ENCODE measurements at places on chromosomes 5 and 9.
A peak's percentile ranks its signal among the peaks of the same experiment; 100 is the strongest.

- DNase-seq = no peak
These were observed 14.2 kb downstream of the EEIG1 start for GRCh38 chr9:127966416-127967150.

DNA sequence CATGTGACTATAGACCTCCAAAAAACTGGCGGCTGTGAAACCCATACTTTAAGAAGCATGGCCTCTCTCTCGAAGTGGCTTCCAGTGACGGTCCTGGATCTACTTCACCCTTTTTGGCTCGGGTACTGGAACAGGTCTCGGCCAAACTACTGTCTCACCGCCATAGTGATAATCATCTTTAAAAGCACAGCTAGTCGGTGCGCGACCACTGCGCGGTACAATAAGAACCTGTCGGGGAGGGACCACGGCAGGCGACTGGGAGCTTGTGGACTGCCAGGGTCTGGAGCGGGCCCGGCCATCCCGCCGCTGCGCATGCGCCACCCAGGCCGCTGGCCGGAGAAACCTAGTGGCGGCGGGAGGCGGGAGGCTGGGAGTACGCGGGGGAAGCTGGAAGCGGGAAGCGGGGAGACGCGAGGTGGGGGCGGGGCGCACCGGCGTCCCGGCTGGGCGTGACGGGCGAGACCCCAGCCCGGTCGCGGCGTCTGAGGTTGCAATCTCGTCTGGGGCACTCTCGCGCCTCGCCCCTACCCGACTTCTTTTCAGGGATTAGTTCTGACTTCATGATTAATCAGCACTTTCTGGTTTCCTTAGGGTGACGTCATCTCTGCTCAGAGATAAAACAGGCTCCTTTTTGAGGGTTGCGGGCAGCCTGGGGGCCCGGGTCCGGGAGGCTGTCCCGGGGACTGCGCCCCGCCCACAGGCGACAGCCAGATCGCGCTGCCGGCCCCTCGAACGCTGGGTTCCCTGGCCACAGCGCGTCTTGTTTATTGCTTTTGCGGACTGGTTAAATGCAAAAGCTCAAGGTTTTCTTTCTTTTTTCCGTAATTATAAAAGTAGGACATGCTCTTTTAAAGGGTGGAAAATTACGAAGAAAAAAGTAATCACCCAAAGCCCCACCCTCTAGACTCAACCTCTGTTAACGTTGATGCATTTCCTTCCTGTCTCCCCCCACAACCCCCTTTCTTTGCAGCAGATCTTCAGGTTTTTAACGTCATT is 266.8 kb downstream of the CWC27 start:
- DNase-seq = peak; percentile 72

DNA sequence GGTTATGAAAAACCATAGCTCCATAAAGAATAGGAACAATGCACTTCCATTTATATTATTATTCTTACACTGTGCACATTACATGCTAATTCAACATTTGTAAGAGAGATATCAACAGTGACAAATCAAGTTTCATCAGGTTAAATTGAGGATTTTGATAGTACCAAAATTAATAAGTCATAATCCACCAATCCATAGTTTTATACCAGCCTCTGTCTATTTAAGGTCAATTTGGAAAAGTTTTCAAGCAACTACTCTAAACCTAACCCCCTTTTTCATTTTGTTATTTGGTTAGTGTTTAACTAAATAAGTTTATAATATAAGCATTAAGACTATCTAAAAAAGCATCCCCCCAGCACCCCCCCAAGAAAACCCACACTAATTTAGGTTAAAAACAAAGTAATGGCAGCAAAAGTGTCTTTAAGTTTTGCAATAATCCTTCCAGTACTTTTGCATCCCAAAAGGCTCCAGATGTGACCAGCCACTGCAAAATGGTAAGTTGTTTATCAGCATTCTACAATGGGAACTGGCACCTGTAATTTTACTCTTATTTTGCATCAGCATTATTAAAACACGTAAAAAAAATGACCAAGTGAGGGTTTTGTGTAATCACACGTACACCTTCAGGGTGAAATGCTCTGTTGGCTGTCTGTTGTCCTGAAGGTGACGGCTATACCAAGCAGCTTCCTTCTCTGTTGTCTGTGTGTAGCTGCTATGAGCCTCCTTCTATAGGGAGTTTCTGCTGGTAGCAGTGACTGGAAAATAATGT is 36.8 kb upstream of the SSBP2 start:
- no peak for DNase-seq

DNA sequence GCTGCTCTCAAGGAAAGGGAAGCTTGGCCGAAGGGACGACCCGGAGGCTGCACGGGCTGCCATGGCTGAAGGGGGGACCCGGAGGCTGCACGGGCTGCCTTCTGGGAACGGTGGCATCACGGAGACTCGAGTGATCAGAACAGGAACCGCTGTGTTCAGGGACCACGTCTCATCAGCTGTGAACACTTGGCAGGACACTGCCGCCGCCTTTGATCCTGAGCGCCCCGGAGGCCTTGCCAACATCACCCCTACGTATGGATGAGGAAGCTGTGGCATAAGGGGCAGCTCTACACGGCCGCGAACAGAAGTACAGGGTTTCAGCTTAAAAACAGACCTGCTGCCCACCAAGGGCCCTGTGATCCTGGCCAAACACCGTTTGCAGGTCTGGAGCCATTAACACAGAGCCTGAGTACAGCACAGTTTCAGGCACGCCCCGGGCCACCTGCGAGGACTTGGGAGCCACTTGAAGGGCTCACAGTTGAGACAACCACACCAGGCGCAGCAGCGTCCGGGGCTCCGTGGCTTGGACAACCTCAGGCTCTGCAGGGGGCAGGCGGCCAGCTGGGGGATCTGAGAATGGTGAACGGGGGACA is 23.9 kb upstream of the TERT start:
- no peak for DNase-seq

- no peak for DNase-seq
These were observed 138.6 kb upstream of the PPP2R2B start for GRCh38 chr5:147017191-147017590.

DNA sequence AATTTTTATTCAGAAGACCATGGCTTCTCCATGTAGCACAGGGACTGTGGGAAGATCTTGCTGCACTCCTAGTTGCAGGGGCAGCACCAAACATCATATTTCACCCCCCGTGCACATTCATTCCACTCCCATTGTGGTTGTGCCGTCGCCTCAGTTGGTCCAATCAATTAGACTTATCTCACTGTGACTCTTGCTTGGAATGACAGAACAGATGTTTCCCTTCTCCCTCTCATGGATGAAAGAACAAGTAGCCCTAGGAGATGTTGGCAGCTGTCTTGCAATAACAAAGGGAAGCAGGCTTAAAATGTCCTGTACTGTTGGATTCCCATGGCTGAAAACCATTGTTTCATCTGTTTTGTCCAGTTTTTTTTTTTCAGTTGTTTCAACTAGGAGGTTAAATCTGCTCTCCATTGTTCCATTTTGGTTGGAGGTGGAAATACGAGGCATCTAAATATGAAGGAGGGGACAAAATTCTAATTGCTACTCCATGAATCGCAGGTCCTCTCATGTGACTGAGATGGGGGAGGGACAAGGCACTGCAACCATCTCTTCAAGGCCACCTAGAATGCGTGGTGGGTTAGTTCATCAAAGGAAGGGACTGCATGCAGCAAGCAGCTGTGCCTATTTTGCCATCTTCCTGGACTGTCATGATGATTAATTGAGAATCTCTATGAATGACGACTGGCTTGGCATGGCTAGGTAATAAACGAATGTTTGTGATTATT is 214.4 kb downstream of the NSG2 start:
- DNase-seq = no peak

DNA sequence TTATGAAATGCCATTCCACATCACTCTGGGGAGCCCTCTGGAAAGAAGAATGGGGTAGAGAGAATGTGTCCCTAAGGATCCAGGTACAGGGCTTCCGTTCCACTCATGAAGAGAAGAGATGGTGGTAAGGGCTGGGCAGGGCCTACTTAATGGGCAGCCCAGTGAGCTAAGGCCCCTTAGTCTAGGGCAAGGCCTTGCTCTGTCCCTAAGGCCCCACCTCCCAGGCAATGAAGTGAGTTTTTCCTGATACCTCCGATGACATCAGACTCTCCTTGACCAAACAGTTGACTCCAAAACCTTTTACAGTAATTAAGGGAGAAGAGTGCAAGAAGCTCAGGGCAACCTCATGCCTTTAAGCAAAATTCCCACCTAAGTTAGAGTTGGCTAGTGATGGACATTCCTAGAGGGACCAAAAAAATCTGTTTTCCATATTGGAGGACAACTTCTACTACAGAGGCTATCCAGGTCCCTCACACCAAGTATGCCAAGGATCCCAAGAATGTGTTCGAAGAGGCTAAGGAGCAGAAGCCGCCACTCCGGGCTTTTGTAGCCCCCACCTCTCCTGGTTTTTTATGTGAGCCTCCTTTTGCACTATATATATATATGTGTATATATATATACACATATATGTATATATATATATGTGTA is 5.9 kb downstream of the KLF9 start:
- DNase-seq = no peak

Data from stimulated activated CD8-positive, alpha-beta memory T cell treated with anti-CD3 and anti-CD28 coated beads, Interleukin-12 subunit alpha, Interleukin-12 subunit beta, amount 100 ng/mL, for 4 hours (primary cell).